Cerebellar cortex (tissue), 1 donor: ENCODE measurements at places on chromosomes 1 and 21.

GRCh38 chr21:31340942-31341487 is 3.0 kb downstream of the TIAM1 start:
- DNase-seq: no peak

- peak; percentile 3 for DNase-seq
These were observed 273.1 kb upstream of the SNX7 start for GRCh38 chr1:98388441-98388840.

DNA sequence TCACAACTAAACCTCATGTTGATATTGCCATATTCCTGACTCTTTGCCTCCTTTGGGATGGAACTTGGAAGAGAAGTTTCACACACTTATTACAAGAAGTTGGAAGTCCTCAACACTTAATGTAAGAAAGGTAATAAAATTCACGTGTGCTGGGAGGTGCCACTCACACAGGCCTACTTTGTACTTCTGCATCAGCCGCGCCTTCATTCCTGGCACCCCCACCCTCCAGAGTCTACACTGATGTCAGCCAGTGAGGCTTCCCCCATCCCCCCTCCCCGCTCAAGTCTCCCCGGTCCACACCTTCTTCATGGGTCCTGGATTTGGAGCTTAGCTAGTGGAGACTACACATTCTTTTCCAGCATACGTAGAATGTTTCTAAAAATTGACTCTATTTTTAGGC is 24.8 kb upstream of the SLC45A1 start:
- DNase-seq: no peak

DNA sequence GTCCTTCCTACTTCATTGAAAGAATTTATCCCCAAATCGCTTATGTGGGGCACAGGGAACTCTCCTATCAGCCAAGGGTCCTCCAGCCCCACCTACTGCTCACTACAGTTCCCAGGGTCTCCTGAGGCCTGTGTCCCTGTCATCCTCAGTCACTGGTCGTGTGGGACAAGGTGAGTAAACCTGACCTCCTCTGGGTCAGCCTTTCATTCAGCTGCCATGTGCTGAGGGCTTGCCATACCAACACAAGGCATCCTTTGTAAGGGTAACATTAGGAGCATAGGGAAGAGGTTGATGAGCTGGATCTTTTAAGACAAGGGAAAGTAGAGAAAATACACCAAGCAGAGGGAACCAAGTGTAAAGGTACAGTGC is 11.2 kb upstream of the SNAPIN start:
- DNase-seq: no peak

DNA sequence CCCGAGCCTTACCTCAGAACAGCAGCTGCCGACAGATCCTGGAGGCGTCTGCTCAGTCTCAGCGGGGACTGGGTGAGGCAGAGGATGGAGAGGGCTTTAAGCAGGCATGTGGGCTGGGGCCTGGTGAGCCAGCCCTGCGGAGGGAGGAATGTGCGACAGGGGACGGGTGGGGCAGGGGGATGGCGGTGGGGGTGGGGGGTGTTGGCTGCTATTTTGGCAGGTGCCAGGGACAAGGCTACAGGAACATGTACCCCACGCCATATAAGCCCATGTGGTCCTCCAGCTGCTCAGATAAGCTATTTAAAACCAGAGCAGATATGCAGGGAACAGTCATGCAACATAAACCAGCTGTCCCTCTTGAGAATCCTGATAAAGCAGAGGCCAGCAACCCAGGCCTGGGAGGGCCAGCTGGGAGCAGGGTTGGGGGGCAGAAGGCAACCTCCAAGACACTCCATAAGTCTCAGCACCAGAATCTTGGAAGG is at the start of gene TNNT2:
Gene TNNT2 (minus strand): TSS at position 70 of the 482 bp plus-strand sequence. CDS start 4,426 bp downstream, outside the sequence.
- DNase-seq: no peak

DNA sequence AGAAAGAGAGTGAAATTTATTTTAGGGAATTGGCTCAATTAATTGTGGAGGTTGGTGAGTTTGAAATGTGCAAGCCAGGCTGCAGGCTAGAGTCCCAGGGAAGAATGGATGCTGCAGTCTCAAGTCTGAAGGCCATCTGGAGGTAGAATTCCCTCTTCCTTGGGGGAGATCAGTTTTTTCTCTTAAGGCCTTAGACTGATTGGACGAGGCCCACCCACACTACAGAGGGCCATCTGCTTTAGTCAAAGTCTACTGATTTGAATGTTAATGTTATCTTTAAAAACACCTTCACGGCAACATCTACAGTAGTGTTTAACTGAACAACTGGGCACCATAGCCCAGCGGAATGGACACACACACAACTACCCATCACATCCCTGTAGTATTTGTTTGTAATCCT is 245.9 kb upstream of the IRF2BP2 start:
- no peak for DNase-seq

- DNase-seq: no peak
These were observed 152.2 kb upstream of the LMO4 start for GRCh38 chr1:87176514-87176913.

DNA sequence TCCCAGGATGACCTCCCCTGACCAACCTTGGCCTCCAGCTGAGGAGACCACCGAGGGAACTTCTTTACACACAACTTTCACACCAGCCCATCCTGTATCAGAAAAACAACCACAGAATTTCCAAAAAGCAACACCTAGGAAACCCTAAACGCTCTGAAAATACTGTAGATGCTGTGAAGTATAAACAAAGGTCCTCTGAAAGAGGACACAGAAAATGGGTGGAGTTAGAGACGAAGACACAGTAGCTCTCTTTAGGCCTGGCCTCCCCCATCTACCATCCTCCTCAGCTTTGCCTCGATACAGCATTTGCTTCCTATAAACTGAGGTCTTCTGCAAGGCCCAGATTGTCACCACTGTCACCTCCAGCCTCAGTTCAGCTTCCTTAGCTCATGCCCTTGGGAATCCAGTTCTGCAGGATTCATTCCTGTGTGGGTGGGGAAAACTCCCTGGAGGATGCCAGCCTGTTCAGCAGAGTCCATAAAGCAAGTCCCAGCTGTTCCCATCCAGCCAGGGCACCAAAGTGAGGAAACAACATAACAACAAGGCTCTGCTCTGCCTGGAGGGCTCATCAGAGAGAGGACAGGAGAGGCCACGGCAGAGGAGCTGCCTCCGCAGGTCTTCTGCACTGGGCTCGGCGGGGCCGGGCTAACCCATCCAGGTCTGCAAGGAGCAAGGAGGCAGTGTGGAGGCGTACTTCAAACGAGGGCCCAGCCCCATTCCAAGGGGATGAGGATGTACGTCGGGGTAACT is 15.0 kb downstream of the PIK3C2B start:
- no peak for DNase-seq

- no peak for DNase-seq
These were observed 143.4 kb upstream of the CHRM3 start for GRCh38 chr1:239243006-239243405.

DNA sequence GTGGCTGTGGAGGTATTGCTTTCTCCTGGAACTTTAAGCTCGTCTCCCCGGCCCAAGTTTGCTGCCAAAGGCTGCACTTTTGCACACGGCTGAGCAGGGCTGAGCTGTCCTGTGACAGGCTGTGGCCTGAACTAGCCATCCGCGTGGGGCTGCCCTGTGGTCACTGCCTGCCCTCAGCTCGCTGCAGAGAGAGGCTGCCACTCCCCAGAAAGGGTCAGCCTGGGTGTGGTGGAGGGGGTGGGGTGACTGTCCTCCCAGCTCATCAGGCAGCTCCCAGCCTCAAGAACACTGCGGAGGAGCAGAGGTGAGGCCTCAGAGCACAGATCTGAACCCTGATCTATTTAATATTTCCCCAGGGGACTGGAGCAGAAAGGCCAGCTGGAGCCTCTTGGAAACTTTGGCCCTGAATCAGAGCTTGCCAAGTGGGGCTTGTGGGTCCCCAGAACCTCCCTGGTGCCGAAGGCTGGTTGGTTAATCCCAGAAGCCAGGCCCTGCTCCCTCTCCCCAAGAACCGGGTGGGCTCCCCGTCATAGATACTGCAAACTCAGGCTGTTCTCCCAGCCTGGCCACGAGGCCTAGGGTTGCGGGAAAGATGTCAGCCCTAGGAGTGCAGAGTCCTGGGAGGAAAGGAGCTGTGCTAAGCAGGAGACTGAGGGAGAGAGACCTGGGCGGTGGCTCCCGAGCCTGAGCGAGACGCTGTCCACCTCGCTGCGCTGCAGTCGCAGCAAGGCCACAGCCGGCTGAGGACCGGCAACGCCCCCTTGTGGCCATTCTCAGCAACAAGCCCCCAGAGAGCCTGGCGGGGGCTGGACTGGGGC is 125.1 kb upstream of the IPO9 start:
- DNase-seq: peak; percentile 76

DNA sequence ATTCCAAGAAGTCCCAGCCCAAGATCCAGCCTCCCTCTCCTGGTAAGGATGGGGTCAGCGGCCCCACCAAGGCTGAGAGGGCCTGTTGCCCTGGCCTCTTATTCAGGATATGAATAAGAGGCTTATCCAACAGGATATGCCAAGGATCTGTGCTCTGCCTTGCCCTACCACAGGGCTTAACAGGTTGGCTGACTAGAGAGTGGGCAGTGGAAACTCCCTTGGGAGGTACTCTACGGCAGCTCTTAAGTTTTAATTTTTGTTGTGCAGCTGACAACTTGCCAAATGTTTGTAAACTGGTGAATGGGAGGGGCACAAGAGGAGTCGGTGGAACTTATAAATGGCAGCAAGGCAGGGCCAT is 16.5 kb upstream of the PIGV start:
- DNase-seq: no peak

DNA sequence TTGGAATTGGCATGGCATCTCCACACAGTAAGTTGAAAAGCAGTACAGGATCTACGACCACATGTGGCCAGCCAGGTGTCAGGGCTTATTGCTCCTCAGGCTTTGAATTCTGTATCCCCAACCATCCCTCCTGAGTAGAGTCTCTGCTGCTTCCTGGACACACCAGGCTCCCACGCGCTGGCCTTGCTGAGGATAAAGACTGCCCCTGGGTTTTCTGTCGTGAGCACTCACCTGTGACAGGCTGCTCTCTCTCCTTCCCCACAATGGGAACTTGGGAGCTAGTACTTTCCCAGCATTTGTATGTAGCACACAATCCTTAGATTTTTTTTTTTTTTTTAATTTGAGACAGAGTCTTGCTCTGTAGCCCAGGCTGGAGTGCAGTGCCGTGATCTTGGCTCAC is 33.6 kb downstream of the PBX1 start:
- no peak for DNase-seq

DNA sequence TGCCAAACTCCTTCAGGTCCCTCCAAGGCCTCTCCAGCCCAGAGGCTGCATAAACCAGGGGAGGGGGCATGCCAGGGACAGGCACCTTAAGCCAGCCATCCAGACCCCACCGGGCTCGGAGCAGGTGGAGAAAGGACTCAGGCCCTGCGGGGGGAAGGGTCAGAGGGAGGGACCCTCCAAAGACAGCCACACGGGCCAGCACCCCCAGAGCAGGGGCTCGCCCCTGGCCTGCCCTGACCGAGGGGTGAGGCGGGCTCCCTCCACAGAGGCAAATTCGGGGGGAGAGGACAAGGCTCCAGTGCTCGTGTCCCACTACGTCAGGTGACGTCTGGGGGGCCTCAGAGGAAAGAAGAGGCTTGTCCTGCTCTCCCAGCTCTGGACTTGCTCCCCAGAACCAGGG is 8.2 kb downstream of the MEGF6 start:
- DNase-seq: no peak

DNA sequence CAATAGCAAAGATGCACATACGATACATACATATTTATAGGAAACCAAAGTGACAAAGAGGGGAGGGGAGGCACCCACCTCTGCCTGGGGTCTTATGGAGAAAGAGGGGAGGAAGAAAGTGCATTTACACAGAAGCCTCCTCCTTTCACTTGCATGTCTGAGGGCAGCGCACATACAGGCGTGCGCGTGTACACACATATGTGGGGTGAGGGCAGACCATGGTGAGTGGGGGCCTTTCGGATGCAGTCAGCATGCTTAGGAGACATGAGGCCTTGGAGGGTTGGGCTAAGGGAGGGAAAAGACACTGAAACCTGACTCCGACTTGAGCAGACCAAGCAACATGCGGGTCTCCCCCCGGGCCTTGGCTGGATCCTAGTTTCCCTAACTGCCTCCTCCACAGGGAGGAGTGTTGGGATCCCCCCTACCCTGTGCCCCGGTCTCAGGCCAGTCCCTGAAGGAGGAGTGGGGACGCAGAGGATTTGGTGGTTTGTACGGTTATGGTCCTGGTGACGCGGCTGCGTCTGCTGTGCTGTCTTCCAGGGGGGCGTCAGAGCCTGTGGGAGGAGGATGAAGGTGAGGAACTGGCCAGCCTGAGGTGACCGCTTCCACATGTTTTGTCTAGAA is 15.2 kb downstream of the LRRC71 start:
- no peak for DNase-seq

GRCh38 chr1:106435269-106435668 is 621.2 kb upstream of the PRMT6 start:
- DNase-seq: no peak

- DNase-seq: no peak
These were observed 522.7 kb downstream of the NUF2 start for GRCh38 chr1:163844459-163844858.

- no peak for DNase-seq
These were observed 121.2 kb downstream of the TRABD2B start for GRCh38 chr1:47875831-47876586.

GRCh38 chr1:23473037-23473800 is 10.8 kb downstream of the ASAP3 start:
- DNase-seq: no peak

- no peak for DNase-seq
These were observed 1.6 kb downstream of the CRABP2 start for GRCh38 chr1:156703741-156704140.

GRCh38 chr21:36883532-36884486 is 82.7 kb downstream of the HLCS start:
- DNase-seq: no peak

DNA sequence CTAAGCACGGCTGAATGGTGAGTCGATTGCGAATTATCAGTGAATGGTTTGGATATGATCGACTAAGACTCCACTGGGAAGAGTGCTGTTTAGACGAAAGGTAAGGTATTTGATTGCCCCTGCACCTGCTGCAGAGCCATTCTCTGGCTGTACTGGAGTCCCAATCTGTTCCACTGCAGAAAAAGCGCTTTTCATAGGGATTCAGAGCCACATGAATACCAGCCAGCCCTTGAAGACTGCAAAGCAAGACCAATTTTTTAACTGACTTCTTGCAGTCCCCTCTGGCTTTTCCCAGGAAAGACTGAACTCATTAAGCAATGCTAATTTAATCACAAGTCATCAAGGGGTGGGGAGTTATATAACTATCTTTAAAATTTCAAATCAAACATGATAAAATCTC is 1.3 kb downstream of the GREM2 start:
- no peak for DNase-seq

- DNase-seq: no peak
These were observed 6.5 kb upstream of the PDXK start for GRCh38 chr21:43712268-43712942.

DNA sequence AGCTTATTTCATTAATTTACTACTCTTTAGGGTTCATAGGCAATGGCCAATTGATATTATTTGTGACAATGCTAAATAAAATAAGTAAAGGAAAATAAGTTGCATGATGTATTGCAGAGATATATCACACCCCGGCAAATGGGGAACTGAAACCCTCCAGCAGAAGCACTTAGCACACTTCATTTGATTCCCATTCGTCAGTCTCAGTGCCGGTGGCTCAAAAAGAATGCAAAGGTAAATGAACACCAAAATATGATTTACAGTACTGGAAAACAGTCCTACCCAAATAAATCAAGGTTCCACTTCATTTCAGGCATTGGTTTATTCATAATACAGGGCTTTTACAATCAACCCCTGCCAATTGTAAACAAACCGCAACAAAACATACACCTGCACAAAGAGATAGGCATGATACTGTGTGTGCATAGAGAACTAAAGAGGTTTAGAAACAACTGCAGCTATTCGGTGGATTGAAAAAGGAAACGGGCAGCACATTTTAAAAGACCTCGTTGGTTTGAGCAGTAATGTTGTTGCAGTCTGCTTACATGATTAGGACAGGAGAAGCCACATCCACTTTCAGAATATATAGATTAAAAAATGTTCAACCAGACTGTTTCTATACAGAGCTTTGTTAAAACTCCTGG is 1019.2 kb downstream of the TTLL7 start:
- DNase-seq: no peak
